AG10803 (cell line): ENCODE measurements at places on chromosomes 3 and 15.

DNA sequence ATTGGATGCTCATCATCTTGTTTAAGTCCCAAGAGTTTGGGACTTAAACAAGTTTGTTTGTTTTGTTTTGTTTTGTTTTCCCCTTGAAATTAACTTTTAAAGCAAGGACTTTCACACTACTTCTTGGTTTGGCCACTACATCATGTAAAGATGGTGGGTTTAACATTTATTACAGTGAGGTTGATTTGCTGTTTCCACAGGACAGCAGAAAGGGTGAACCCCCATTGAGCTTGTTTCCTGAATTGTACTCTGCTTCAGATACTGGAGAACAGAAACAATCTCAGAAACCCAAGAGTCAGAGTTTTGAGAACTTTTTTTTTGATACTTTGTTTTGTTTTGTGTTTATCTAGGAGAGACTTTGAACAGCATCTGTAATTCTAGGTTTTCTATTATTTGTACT lies 6.7 kb downstream of the POU1F1 start:
- DNase-seq: no peak

GRCh38 chr3:178284181-178284580 lies 252.1 kb upstream of the KCNMB2 start:
- DNase-seq: no peak

GRCh38 chr3:87167628-87168456 lies 59.3 kb upstream of the CHMP2B start:
- DNase-seq: peak; percentile 54

DNA sequence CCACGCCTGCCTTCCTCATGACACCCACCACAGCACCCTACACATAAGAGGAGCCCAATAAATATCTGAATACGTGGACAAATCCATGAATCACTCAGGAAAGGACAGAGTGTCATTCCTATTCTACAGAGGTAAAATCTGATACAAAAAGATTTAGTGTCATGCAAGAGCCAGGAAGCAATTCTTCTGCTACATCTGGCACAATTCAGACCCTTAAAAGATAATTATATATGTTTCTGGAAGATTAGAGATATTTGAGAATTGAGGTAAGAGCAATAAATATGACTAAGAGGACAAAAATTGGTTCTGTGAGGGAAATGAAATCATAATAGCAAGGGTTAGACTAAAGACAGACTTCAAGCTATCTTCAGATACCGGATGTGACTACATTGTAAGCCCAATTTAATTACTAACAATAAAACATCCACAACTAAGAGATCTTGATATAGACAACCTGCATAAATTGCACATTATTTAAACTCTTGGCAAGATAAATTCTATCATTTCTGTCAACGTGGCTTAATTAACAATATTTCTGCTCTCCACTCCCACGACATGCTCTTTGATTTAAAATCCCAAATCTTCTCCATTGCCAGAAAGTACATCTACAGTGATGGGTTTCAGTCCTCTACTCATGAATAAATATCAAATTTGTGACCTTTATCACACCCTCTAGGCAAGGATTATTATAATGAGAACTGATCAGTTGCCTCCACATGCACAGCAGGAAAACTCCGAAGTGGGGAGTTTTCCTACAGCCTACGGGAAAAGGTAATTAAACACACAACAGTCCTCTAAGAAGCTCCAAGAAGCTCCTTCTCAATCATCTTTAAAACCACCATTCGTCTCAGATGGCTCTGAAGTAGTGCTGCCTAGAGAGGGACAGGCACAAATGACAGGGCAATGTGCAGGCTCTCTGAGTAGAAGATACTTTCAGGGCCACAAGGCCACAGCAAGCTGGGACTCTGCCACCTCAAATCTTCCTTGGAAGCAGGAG lies 32.6 kb downstream of the MB21D2 start:
- DNase-seq: peak; percentile 58

DNA sequence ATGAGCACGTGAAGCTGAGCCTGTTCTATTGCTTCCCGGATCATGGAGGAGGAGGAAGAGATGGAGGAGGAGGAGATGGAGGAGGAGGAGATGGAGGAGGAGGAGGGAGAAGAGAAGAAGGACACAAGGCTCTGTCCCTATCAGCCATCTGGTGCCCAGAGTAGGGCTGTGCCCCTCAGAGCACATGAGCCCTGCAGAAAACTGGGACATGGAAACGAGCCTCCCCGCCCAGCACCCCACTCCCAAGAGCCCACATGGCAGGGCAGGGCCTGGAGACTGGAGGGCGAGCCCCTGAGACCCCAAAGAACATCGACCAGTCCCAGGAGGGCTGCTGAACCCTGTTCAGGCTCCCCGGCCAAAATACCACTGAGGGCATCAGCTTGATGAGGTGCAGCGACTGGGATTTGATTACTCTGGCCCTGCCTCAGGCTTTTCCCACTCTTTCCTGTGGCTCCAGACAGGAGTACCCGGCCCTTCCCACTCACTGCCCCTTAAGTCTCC lies 285.6 kb downstream of the UACA start:
- no peak for DNase-seq

DNA sequence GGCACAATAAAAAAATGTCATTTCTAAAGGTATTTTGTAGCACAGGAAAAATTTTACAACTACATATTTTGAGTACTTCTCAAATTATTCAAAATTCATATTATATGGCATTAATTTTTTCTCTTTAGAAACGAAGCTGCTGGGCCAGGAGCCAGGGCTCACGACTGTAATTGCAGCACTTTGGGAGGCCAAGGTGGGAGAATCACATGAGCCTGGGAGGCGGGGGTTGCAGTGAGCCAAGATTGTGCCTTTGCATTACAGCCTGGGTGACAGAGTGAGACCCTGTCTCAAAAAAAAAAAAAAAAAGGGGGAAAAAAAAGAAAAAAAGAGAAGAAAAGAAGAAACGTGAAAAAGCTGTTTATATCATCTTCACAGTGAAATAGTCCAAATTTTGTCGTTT lies 62.0 kb downstream of the CADM2 start:
- DNase-seq: no peak

GRCh38 chr15:23503576-23503975 lies 56.5 kb upstream of the GOLGA6L2 start:
- DNase-seq: no peak
